ENCODE measurements at places on chromosomes 6 and 20. TPM values are rescaled to one million over a fixed set of nuclear protein-coding genes. Genes with fewer than 3 reads are reported as not detected.

- no peak for DNase-seq
These were observed 99.5 kb downstream of the IPCEF1 start for GRCh38 chr6:154257067-154257466.

DNA sequence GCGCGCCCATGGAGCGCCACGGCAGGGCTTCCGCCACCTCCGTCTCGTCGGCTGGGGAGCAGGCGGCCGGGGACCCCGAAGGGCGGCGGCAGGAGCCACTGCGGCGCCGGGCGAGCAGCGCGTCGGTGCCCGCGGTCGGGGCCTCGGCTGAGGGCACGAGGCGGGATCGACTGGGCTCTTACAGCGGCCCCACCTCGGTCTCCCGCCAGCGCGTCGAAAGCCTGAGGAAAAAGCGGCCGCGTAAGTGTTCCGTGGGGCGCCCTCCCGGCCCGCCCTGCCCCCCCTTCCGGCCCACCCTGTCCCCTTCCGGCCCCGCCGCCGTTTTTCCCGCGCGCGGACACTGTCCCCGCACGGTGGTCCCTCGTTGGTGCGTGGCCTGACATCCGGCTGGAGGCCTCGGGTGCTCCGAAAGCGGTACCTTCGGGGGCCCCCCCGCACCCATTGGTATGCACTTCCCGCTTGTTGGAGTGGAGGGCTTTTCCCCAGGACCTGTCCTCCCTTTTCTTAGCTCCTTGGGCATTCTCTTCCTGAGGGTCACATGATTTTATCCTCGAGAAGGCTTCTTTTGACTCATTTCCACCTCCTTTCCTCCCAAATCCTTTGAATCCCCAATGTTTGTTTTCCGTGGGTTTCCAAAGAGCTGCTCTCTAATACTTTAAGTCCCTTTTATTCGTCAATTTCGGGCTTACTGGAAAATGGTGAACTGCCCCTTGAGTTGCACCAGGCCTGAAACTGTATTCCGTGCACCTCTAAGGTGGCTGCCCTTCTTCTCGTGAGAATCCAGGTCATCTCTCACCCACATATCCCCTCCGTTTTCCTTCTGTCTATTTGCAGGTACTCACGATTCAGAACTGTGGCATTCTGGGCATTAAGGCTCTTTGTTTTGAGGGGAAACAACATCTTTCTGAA is 556 bp downstream of the PANK2 start:
- DNase-seq: peak; percentile 49

ULBP3 gene
- polyA plus RNA-seq: 2.0 TPM

DNA sequence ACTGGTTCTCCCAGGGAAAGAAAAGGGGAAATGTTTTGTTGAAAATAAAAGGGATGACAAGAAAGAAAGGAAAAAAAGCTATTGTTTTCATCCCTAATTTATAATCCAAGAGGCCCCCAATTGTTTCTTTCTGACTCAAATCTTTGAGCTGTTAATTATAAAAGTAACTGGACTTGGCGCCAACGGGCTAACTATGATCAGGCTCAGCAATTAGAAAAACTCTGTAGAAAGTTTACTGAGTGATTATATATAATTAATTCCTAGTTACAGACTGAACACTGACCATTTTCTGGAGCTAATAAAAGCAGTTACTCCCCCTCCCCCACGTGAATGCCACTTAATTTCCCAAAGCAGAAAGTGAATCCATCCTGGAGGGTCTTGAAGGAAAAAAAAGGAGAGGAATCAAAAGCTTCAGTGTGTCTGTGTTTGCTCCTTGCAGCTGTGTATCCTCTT is 3.2 kb downstream of the ZMYND8 start:
- DNase-seq: no peak

MYBL2 gene
- polyA plus RNA-seq: 59.5 TPM

TXLNB gene
- not detected for polyA plus RNA-seq

- no peak for DNase-seq
These were observed 311.6 kb downstream of the MMUT start for GRCh38 chr6:49151461-49151860.

- DNase-seq: no peak
These were observed 39.7 kb downstream of the TRMT11 start for GRCh38 chr6:126026001-126026400.

ENPP1 gene
- 0.97 TPM for polyA plus RNA-seq

TFAP2C gene
- polyA plus RNA-seq: 9.6 TPM

DNA sequence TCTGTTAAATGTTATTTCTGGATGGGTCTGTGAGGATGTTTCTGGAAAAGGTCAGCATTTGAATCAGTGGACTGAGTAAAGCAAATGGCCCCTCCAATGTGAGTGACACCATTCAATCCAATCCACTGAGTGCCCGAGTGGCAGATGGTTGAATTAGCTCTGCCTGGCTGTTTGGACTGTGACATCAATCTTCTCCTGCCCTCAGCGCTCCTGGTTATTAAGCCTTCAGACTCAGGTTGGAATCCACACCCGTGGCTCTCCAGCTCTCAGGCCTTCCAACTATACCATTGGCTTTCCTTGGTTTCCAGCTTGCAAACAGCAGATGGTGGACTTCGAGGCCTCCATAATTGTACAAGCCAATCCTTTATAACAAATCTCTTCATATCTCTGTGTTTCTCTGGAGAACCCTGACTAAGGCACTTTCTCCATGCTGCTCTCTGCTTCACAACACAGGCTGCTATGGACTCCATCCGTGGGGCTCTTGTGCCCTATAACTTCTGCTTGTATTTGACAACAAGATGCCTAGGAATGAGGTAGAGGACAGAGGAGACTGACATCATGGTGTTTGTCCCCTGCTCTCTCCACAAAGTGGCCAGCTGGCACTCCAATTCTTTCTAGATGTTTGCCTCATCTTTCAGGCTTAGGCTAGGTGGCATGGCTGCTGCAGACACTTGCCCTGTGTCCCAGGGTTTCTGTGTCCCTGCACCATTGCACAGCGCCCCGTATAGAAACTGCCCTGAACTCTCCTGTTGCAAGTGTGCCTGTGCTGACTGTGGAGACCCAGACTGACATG is 4.8 kb upstream of the CSTL1 start:
- no peak for DNase-seq

POM121L2 gene
- polyA plus RNA-seq: not detected

DNA sequence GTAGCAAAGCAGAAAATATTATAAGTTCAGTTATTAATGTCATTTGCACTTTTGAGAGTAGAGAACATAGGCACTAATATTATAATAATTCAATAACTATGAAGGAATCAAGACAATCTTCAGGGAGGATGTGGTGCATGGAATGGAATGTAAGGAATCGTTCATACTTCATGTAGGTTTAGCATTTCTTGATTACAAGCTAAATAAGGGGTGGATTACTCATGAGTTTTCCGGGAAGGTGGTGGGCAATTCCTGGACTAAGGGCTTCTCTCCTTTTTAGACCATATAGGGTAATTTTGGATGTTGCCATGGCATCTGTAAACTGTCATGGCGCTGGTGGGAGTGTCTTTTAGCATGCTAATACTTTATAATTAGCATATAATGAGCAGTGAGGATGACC is 9.1 kb upstream of the BTNL2 start:
- no peak for DNase-seq

GRCh38 chr6:80465513-80465912 is 359.0 kb downstream of the BCKDHB start:
- DNase-seq: no peak

DNA sequence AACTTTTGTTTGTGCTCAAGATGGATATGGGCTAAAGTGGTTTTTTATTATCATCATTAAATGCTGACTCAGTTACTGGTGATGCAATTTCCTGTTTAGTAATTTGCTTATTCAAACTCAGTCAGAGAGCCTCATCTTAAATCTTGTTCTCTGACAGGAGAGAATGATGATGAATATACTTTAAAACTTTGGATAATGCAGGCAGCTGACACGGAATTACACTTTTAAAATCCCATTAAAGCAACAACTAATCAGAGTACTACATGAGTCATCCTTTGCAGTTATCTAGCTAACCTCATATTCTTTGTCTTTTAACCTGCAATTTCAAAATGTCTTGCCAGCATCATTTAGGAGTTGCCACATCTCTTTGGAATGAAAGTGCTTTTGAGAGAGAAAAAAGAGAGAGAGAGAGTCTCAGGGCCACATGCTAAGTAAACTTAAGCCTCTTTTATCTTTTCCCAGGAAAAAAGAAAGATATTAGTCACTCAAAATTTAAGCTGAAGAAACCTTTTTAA is 9.2 kb upstream of the C6orf141 start:
- peak; percentile 46 for DNase-seq

ARFGEF3 gene
- polyA plus RNA-seq: 0.15 TPM

KPNA5 gene
- polyA plus RNA-seq: 2.3 TPM

DNA sequence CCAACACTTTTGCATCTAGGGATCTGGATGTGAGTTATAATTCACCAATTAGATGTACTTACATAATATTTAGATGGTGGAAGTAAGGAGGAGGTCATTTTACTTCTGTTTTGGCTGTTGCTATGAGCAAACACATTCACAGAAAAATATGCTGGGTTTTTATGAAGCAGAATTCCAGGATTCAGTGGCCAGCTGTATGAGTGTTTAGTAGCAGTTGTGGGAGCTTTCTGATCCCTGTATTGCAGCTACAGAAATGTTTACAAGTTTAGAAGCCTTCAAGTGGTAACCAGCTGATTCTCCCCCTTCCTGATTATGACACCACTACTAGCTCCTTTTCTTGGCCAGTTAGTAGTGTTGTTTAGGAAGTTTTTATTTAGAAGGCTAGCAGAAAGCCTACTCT is 177.0 kb downstream of the TENT5A start:
- no peak for DNase-seq

DNA sequence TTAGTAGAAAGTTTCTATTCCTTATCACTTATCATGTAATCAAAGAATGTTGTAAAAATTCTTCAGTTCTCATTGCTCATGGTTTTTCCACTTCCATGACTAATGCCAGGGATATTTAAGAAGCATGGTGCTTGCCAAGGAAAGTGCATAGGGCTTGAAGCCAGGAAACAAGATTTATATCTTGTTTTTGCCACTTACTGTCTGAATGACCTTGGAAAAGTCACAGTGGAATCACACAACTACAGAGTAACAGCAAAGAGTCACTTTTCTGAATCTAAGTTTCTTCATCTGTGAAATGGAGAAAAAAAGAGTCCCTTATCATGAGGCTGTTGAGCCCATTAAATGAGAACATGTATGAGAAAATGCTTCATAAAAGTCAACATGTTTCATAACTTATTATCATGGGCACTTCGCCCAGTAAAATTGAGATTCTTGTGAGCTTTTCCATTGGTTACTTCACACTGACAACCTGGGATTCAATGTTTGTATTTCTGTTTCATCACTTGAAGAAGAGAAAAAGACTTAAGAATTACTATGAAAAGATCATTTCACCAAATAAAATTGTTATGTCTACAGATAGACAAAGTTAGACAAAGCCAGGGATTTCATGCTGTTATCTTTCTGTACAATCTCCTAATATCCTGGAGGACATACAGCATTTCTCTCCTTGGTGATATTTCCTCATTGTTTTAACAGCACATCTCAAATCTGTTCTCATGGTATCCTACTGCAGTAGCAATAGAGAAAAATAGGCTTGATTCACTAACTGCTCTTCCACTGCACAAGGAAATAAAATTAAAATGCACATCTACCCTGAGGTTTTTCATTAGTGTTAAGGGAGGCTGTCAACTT is 7.6 kb upstream of the BMP5 start:
- peak; percentile 76 for DNase-seq

DNA sequence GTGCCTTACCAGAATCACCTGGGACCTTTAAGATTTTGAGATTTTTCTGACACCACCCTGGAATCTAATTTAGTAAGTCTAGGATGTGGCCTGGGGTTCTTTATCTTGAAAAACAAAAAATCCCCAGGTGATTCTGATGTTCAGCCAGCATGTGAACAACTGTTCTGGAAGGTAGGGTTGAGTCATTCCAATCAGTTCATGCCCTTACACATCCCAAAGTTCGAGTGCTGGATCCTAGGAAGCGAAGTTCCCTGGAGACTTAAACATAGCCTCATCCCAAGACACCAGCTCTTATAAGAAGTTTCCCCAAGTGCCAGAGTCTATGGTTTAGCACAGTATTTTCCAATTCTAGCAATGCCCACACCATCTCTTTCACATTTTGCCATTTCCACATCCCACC is 6.3 kb upstream of the TSHZ2 start:
- DNase-seq: no peak

GRCh38 chr6:35876902-35877301 is 44.0 kb downstream of the SRPK1 start:
- no peak for DNase-seq

DNA sequence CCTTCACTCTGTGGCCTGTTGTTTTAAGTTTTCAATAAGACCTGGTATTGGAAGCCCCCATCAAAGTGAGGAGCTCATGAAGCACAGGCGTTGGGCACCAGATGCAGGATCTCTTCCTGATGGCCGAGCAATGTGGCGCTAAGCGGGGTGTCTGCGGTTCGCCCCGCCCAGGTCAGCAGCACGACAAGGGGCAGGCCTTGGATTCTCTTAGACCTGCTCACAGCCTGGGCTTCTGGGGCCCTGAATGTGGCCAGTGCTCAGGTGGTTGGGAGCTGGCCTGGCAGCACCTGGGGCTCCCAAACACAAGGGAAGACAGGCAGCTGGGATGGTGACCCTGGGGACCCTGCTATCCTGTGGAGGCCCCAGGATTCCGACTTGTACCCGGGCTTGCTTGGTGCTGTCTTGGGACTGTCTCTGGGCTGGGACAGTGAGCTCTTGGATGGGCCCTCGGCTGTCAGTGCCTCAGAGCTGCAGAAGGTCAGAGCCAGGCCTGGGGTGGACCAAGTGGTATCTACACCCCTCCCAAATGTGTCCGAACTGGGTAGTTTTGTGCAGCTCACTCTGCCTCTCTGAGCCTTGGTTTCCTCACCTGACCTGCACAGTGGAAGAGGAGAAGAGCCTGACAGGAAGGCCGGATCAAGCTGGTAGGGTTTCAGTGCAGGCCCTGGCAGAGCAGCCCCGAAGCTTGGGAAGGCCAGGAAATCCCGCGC is 69.1 kb downstream of the PHACTR3 start:
- no peak for DNase-seq

DNA sequence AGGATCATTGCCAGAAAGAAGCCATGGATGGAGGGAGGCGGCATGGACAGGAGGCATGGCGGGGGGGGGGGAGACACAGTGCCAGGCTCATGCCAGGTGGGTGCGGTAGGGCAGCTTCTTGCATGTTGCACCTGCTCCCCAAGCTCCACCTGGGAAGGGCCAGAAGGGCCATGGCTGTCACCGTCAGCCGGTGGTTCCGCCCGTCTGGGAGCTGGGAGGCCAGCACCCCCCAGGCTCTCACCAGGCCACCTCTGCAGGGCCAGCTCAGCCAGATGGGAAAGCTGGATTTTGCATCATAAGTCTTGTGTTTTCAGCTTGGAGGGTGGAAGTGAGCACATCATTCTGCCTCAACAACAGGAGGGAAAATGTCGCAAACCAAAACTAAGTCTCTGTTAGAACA is 404.7 kb downstream of the TAF4 start:
- no peak for DNase-seq

- no peak for DNase-seq
These were observed 27.5 kb upstream of the AFDN start for GRCh38 chr6:167799033-167799821.

DNA sequence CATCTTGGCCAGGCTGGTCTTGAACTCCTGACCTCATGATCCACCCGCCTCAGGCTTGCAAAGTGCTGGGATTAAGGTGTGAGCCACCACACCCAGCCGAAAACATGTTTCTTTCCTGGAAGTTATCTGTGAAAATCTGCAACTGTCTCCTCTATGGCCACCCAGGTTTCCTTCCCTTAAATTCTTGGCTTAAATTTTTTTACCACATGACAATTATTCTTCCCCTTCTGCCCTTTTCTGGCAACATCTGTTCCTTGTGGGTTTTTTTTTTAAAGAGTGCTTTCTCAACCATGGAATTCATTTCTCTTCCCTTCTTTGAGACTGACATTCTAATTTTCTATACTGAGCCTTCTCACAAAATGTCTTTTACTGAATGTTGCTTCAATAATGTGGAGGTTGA is 59.6 kb downstream of the DOK5 start:
- DNase-seq: no peak

TCF21 gene
- polyA plus RNA-seq: 0.17 TPM

KCTD20 gene
- polyA plus RNA-seq: 17.8 TPM
